Left cardiac atrium (tissue), 4 donors: ENCODE measurements at places on chromosomes 2 and 18. TPM values are rescaled to one million over a fixed set of nuclear protein-coding genes. Genes with fewer than 3 reads are reported as not detected.
A peak's percentile ranks its signal among the peaks of the same experiment; 100 is the strongest.

The DSC3 gene
- total RNA-seq = 0.86 TPM

- no peak for DNase-seq
These were observed 45.0 kb downstream of the NBEAL1 start for GRCh38 chr2:203059567-203060240.

GRCh38 chr18:11488175-11488574 lies 121.2 kb upstream of the SLC35G4 start:
- DNase-seq = no peak

The COBLL1 gene
- total RNA-seq = 18.0 TPM

DNA sequence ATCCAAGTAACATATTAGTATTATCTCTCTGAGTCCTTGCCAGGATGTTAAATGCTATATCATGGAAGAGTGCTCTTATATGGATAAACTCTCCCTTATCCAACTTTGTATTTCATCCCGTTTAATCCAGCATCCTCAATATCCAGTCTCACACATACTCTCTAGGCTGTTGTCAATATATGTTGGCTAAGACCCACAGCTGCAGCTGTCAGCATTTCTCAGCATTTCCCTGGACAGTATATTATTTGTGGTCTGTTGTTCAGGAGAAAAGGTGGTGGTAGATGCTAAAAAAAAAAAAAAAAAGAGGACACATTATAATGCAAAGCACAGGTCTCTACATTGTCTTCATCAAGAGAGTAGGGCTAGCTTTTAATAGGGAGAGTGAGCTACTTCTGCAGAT lies 1368.0 kb upstream of the ZEB2 start:
- no peak for DNase-seq

GRCh38 chr2:19963386-19963785 lies 26.5 kb downstream of the WDR35 start:
- DNase-seq = no peak

DNA sequence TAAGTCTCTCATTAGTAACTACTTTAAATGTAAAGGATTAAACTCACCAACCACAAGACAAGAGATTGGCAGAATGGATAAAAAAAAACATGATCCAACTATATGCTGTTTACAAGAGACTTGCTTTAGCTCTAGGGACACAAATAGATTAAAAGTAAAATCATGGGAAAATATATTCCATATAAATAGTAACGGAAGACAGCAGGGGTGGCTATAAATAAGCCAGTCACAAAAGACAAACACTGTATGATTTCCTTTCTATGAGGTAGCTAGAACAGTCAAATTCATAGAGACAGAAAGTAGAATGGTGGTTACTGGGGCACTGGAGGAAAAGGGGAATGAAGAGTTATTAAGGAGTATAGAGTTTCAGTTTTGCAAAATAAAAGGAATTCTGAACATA lies 145.2 kb downstream of the THADA start:
- DNase-seq = no peak

- no peak for DNase-seq
These were observed 102.3 kb downstream of the TGIF1 start for GRCh38 chr18:3552305-3552704.

The GAREM2 gene
- 4.2 TPM for total RNA-seq

- DNase-seq = no peak
These were observed 1467.8 kb downstream of the DPP10 start for GRCh38 chr2:115910270-115910669.

The ACVR1C gene
- 2.6 TPM for total RNA-seq

DNA sequence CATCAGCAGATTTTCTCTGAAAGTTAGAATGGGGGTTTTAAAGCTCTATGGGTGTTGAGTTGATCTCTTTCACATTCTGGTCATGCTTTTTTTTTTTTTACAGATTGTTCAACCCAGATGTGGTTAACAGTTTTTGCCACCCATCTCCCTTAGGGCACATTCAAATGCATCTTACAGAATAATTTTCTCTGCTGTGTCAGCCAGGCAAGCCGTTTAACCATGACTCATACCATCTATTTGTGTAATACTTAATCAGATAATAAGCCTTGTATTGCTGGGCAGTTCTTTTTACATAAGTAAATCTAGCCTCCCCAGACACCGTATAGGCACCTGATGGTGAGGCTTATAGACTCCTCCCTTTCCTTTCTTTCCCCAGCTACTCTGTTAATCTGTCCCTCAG lies 62.0 kb downstream of the TGIF1 start:
- DNase-seq = no peak

- DNase-seq = no peak
These were observed 934.1 kb upstream of the KLHL29 start for GRCh38 chr2:22450831-22451230.

DNA sequence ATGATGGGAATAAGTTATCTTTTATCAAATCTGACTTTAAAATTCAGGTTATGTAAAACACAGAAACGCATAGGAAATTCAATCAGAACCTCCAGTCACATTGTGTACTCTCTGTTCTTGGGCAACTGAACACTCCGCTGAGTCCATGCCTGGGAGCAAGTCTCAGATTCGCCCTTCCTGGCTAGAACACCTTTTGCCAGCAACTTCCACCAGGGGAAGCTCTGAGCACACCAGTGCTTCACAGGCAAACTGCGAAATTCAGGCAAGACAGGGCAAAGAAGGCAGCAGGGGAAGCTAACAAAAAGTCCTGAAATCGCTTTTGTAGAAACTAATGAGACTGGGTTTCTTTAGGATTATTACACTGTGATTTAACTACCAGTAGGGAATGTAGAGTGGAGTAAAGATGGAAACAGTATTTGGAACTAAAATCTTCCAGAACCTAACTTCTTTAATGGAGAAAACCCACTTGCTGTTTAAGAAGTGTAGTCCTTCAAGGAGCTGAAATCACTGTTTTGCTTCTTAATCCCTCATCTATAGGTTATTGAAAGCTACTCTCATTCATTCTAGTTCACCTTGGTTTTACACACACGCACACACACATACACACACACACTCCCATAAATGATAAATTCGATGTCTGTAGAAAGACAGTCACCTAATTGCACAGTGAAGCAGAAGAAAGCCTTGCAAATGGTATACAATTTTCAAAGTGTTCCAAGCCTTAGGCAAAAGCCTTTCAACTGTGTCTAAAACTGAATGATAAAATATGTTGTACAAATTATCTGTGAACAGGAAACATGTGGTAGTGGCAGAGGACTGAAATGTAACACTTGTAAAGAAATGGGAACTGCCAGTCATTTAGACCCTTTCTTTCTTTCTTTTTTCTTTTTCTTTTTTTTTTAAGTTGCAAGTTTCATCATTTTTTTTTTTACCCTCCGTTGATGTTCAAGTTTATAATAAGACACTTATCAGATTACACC lies 214.5 kb downstream of the TMEM182 start:
- DNase-seq = no peak

DNA sequence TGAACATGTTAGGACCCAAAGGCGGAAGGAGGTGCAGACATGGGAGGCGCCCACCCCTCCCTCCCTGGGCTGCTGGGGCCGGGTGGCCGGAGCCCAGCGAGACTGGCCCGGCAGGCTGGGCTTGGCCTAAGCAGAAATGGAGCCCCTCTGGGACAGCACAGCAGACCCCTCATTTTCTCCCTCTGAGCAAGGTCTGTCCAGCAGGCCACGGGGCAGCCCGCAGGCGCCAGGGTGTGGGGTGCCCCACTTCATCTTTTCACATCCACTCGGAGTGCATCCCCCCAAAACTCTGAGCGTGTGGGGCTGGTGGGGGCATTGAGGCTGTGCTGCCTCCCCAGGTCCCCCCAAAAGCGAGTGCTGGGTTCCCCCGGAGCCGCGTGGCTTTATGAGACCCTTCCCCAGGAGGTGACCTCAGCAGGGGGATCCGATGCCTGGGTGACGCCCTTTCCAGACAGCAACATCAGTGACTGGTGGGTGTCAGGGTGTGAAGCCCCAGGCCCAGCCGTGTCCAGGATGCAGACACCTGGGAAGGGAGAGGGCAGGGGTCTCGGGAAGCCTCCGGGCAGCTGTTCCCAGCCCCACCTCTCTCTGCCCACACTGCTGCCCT lies 36.7 kb upstream of the GPC1 start:
- peak; percentile 17 for DNase-seq

DNA sequence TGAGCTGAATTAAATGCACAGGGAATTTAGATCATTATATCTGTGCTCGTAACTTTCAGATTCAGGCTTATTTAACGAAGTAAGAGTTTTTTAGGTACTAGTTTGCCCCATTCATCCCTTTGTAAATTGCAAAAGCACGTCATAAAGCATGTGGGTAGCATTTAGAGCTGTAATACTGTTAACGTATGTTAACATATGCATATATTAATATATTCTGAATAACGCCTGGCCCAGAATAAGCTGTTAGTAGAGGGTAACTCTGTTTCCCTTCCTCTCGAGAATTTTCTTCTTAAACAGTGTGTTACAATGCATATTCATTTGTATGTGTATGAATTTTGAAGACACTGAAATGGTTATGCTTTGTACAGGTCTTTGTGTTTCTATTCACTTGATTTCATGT lies 30.5 kb downstream of the KDM3A start:
- DNase-seq = no peak

GRCh38 chr2:237081596-237081995 lies 4.1 kb upstream of the COPS8 start:
- no peak for DNase-seq

GRCh38 chr18:49582579-49582978 lies 20.7 kb downstream of the LIPG start:
- no peak for DNase-seq

- no peak for DNase-seq
These were observed 210.5 kb upstream of the GATA6 start for GRCh38 chr18:21958707-21959450.

The SCG2 gene
- total RNA-seq = 0.42 TPM

DNA sequence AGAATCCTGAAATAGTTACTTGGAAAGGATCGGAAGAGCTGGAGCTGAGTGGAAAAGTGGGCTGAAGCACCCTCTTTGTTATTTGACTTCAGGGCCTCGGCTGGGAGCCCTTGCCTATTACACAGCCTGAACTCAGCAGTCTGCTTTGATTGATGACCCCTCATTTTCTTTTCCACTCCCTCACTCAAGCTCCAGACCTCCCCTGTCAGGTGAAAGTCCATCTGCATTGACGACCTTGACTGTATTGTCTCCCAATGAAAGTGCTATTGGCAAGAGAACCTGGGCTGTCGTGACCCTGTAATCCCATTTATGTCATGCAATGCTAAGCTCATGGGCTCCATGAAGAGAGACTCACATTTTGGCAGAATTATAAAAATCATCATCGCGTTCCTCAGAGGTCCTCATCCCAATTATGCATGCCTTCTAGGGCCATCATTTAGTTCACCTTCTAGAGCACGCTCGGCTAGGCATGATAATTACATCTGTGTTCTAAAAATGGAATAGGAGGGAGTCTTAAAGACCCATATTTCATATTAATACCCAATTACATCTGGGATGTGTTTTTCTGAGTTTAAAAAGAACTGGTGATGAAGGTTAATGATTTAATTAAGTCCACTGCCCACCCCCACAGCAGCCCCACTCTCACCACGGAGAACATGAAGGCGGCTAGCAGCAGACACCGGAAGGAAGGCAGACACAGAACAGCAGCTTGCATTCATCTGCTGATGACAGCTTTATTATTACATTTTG lies 472.5 kb downstream of the PID1 start:
- DNase-seq = no peak

The HTR2B gene
- 6.9 TPM for total RNA-seq

DNA sequence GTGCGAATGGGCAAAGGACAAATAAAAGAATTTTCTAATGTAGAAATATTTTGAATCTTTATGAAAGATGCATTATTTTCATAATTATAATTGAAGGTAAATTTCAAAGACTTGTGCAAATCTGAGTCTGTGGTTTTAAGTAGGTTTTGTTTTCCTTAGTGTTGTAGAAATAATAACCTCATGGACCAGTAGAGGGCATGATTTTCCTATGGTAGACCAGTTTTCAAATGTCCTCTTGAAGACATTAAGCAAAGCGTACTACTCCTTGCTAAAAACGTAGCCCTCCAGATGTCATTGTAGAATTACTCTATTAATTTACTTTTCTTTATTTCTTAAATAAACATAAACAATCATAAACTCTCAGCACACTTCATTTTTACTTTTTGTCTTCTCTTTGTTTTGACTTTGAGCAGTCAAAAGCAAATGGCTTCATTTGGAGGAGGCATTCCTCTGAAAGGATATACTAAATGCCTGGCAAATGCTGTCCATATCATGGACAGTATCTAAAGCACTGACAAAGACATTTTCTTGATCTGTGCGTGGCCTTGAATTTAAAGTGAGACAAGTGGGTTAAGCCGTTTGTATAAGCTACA lies 85.8 kb upstream of the FAM237A start:
- DNase-seq = no peak

DNA sequence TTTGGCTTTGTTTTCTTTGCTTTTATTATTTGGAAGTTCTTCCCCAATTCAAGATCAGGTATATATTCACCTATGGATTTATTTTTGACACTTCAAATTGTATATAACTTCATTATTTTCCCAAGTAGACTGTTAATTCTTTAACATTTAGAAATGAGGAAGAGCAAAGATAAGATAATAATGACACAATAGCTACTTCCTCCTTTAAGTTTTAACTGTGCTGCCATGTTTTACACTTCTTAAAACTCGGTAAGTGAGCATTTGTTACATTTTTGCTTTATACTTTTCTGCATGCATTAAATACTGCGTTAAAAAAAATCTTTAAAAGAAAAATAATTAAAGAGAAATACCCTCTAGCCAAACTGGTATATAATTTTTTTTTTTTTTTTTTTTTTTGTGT lies 32.5 kb downstream of the SLC66A3 start:
- DNase-seq = no peak

The EVA1A gene
- 0.44 TPM for total RNA-seq

GRCh38 chr2:85655961-85656417 lies 12.0 kb downstream of the SFTPB start:
- DNase-seq = no peak

DNA sequence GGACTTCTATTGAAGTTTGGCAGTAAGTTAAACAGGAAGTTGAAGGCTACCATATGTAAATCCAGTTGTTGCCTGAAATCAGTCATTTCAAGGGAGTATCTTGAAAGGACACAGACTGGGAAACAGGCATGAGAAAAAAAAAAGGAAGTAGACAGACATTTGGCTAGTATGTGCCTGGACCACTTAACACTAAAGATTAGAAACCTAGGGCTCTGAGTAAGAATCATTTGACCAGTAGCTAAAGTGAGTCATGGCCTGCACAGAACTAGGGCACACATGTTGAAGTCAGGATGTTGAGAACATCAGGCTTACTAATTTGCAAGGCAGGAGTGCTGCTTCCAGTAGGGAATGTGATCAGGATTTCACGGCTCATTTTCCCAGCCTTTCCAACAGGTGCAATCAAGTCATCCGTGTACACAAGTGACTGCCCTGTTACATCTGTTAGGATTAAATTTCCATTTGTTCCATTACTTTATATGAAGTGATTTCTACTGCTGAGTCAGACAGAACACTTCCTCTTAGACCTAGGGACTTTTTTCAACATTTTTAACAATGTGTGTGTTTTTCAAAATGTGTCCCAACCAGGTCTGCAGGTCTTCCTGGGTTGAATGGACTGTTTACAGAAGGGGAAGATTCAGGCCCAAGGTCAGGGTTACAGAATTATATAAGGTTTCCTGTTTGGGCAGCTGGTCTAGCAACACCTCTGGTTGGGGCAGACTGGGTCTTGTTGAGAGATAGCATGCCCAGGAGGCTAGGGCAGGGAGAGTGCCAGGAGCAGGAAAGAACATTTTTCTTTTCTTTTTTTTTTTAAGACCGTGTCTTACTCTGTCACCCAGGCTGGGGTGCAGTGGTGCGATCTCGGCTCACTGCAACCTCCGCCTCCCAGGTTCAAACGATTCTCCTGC lies 145.6 kb downstream of the TGIF1 start:
- no peak for DNase-seq
